Testis (tissue), 5 donors: ENCODE measurements at places on chromosomes 7 and 10.

GRCh38 chr7:109190766-109191398 lies 621.2 kb downstream of the DNAJB9 start:
- no peak for DNase-seq

- no peak for DNase-seq
Observed at GRCh38 chr10:70619271-70620019, 16.9 kb upstream of the PRF1 start.

GRCh38 chr7:94655848-94656657 lies at the start of gene SGCE:
Gene SGCE (minus strand): TSS chr7:94656133. CDS start chr7:94656098, 35 bp downstream.
- DNase-seq = peak; percentile 86

DNA sequence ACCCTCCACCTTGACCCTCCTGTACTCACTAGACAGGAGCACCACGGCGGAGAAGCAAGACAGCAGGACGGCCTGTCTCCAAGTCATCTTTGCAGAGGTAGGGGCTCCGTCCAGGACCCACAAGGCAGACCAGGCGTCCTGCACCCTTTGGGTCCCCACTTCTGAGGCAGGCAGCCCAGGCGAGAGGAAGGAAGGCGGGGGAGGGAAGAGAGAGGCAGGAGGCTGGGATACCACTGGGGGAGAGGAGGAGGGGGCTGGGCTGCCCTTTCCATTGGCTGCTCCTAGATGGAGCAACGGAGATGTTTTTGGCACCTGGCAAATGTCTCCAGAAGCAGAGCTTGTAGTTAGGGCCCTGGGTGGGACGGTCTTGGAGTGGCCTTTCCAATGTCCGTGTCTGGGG lies at the start of gene UCMA:
Gene UCMA, minus strand, starts transcription at position 203 of the 400 bp plus-strand sequence. Its CDS starts 116 bp downstream, at position 87.
- DNase-seq = no peak

- DNase-seq = no peak
Observed at GRCh38 chr7:104536956-104537355, 208.6 kb downstream of the LHFPL3 start.

GRCh38 chr10:84214046-84214572 lies 11.2 kb downstream of the LRIT2 start:
- peak; percentile 18 for DNase-seq

- DNase-seq = no peak
Observed at GRCh38 chr7:154919344-154920225, 83.3 kb downstream of the PAXIP1 start.

DNA sequence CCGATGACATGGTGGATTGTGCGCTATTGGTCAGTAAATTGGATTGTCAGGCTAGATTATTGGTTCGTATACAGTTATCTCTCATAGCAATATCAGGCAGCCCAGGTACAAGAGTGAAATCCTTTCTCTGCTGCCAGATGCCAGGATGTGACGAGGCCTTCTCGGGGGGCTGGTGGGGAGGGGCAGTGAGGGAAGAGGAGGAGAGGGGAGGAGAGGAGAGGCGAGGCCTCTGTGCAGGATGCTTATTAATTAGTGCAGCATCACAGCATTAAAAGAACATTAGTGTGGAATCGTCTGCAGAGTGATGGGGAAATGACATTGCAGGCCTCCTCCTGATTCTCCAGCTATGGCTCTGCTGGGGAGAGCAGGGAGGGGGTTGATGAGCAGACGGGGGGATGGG lies 30.5 kb upstream of the SLF2 start:
- DNase-seq = no peak

- no peak for DNase-seq
Observed at GRCh38 chr10:11373717-11374171, 237.7 kb downstream of the USP6NL start.

DNA sequence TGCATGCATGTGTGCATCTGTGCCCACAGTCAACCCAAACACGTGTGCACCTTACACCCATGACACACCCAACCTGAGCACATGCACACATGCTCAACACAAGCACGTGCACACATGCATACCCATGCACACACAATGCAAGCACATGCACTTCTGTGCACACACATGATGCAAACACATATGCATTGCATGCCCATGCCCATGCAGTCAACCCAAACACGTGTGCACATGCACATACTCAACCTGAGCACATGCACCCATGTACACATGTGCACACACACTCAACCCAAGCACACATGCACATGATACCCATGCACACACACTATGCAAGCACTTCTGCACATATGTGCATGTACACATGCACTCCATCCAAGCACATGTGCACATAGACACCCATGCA lies 84.5 kb upstream of the FAM20C start:
- no peak for DNase-seq

DNA sequence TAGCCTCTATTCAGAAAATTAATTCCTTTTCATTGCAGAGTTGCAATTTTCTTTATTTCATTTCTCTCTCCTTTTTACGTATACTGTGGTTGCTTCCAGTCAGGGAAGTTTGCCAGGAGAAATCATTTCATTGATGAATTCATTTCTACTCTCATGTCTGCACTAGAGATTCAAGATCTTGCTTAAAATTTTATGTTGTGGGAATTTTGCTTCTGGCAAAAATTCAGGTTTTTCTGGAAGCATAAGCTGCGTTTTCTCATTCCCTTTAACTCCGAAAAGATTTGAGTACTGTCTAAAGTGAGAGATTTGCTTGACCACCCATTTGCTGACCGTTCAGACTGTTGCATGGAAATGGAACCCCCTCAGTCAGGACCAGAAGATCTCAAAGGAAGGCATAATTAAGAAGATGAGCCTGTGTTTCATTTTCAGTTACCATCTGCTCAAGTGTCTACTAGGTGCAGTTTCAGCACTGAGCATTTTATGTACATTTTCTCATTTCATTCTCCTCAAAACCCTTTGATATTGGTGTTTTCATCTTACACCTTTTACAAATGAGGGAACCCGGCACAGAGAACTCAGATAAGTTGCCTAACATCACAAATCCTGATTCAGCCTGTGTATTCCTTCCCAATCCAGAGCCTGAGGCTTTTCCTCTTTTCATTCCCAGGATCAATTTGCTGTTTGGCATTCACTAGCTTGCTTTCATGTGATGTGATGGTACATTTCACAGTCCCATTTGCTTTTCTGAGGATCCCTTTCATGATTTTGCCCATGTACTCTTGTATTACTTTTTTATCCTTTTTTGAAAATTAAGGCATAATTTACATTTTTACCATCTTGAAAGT lies 3.9 kb downstream of the PTPRZ1 start:
- DNase-seq = no peak

DNA sequence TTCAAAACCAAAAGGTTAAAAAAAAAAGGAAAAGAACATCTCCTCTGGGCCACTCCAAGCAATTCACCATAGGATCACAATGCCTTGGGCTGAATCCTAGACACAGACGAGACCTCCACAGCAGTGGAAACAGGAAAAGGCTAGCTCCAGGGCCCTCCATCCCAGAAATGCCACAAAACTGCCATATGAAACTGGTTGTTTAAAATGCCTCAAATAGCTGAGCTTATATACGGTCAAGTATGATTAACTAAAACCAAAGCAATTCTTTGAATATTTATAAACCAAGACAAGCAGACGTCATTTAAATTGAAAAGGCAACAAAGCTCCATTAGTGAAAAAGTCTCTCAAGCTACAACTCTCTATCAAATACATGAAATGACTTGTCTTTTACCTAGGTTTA lies 63.1 kb downstream of the DOCK4 start:
- no peak for DNase-seq

GRCh38 chr10:49596836-49597235 lies 13.3 kb upstream of the SLC18A3 start:
- DNase-seq = no peak

- DNase-seq = no peak
Observed at GRCh38 chr7:2231992-2232765, 566 bp downstream of the MAD1L1 start.

GRCh38 chr7:142788303-142789289 lies 17.8 kb downstream of the PRSS2 start:
- DNase-seq = peak; percentile 31

DNA sequence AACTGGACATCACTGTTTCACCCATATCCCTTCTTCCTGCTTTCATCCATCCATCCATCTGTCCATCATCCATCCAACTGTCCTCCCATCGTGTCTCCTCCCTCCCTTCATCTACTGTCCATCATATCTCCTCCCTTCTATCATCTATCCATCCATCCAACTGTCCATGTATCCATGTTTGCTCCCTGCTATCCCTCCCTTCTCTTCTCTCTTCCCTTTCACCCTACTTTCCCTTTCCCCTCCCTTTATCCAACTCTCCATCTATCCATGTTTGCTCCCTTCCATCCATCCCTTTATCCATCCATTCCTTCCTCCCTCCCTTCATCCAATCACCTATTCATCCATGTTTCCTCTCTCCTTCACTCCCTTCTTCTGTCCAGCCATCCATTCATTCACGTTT lies 92.6 kb upstream of the CTBP2 start:
- DNase-seq = no peak

- peak; percentile 67 for DNase-seq
Observed at GRCh38 chr10:7756360-7756992, 31.3 kb downstream of the KIN start.

DNA sequence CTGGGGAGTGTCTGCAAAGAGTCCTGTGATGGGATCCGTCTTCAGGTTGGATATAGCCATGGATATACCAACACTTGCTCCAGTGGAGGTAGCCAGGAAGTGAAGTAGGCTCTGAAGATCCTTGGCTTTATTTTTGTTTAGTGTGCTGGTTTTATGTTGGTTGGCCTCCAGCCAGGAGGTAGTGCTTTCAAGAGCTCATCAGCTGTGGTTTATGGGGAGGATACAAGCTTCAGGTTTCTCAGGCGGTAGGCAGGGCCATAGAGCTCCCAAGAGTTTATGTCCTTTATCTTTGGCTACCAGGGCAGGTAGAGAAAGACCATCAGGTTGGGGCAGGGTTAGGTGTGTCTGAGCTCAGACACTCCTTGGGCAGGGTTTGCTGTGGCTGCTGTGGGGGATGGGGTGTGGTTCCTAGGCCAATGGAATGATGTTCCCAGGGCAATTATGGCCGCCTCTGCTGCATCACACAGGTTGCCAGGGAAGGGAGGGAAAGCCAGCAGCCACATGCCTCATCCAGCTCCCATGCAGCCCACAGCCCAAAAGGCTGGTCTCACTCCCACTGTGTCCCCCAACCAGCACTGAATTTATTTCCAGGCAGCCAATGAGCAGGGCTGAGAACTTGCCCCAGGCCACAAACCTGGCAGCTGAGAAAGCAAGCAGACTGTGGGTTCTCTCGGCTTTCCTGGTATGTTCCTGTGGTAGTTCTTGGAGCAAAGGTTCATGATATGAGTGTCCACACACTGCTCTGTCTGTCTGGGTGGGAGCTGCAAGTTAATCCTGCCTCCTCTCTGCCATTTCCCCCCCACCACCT lies 67.0 kb upstream of the PRLHR start:
- DNase-seq = no peak

DNA sequence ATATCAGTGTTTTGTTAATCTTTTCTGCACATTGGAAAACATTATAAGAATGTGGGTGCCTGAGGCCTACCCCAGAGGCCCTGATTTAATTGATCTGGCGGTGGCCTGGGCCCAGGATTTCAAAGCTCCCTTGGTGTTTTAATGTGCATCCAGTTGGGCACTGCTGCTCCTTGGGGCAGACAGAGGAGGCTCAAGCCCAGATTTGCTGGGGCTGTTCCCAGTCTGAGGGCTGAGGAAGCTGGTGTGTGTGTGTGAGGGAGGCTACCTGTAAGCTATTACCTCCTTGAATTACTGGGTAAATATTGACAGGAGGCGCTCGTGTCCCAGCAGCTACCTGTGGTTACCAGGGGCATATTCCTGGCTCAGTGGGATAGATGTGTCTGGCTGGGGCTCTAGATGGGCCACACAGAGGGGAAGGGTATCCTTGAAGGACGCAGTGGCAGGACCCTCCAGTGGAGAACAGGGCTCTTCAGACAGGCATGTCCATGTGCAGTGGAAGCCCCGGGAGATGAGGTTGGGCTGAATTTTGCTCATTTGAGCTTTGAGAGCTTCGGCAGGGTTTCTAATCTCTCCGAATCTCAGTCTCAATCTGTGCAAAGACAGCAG lies 975.4 kb upstream of the ZNF722 start:
- DNase-seq = no peak

DNA sequence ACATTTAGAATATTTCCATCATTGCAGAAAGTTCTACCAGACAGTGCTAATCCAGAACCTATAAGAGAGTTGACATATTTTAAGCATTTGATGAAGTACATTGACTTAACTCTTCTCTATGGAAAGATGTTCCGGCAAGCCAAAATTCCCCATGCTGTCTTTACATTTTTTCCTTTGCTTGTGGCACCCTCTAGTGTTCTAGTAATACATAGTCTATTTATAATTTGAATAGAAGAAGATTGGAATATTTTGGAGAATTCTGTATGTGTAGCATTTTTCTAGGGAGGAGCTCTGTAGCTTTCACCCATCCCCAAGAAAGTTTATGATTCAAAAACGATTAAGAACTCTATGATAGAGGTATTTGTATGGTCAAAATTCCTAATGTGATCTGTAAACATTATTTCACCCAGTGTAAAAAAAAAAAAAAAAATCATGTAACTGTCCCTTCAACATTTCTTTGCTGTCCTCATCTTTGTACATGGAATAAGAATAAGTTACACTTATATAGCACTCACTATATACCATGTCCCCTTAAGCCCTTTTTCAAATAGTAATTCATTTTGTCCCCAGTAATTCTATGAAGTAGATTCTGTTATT lies 33.2 kb downstream of the NRF1 start:
- DNase-seq = no peak

DNA sequence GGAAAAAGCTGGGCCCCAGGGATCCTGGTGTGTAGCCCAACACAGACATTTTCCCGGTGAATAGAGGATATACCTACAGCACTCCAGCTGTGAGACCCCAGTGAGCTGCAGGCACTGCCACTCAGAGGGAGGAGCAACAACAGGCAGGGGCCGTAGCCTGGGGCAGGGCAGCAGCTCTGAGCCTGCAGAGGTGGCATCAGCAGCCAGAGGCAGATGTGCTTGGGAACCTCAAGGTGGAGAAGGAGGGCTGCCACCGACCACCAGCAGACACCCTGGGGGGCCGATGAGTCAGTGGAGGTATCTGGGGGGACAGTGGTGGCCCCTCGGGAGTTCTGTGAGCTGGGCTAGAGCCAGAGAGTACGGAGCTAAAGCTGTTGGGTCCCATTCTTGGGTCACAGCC lies 110.2 kb upstream of the GDF10 start:
- no peak for DNase-seq

GRCh38 chr10:43594944-43595589 lies 11.2 kb upstream of the ZNF485 start:
- DNase-seq = no peak

GRCh38 chr10:22325272-22326144 lies 4.6 kb downstream of the BMI1 start:
- peak; percentile 76 for DNase-seq

GRCh38 chr10:22988581-22989360 lies 60.9 kb downstream of the ARMC3 start:
- DNase-seq = peak; percentile 69

DNA sequence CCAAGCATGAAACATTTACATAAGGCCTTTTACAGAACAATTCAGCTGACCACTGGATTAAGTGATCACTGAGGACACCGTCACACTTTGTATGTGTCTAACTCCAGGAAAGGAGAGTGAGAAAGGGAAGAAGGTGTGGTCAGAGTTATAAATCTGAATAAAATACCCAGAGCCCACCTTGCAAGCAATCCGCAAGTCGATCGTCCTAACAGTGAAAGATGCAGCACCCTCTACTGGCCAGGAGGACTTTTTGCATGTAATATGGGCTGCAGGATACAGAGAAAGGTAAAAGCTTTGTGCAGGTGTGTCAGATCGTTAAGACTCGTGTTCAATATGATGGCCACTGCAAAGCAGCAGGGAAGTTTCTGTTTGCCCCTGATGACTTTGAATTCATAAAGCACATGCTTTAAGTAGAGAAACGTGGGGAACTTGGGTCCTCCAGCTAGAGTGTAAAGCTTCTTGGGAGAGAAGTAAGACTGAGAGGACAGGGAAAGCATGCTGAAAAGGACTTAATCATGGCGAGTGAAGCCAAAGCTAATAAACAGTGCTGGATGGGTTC lies 68.5 kb upstream of the BMPER start:
- peak; percentile 40 for DNase-seq

- DNase-seq = no peak
Observed at GRCh38 chr10:64086083-64086767, 565.0 kb downstream of the REEP3 start.
